ENCODE measurements at places on chromosomes 7 and 10.

- DNase-seq, result no peak
Observed at GRCh38 chr10:131211559-131211958, 100.0 kb downstream of the TCERG1L start.

DNA sequence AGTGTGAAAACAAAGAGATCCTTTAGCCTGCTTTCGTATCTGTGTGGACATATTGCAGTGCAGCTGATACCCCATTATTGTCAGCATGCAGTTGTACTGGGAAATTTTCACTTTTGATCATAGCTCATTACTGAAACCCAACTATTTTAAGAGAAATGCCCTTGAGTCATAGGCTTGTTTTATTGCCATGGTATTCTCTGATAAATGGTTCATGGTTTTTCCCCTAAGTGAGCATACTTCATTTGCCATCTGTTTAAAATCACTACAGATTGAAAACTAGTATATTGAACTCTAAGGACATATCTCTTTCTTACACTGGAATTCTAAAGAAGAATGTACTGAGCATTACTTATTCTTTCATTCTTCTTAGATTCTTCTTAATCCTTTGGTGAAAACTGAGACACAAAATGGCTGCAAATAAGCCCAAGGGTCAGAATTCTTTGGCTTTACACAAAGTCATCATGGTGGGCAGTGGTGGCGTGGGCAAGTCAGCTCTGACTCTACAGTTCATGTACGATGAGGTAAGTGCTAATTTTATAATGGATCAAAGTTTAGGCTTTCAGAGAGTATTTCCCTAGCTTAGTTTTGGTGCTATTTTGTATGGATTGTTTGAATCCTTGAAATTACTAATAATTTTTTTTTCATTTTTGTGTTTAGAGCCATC lies 63.0 kb downstream of the RALA start:
- no peak for DNase-seq

DNA sequence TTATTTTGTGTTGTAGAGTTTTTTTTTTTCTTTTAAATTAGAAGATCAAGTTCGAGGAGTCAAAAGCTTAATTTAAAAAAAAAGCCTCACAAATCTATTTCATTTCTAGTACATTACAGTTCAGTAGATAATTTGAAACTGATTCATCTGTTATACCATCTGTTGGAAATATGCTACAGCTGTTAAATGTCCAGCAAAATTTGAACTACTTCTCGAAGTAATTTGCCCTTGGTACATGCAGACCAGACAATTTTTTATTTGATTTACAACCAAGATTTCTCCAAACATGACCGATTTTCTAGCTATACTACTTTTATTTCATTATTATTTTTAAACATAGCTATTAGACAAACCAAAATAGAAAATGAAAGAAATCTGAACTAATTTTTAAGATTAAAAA lies 647.9 kb downstream of the CNTNAP2 start:
- DNase-seq, result no peak

GRCh38 chr10:62805231-62806099 lies 945 bp downstream of the ADO start:
- peak; percentile 58 for DNase-seq

DNA sequence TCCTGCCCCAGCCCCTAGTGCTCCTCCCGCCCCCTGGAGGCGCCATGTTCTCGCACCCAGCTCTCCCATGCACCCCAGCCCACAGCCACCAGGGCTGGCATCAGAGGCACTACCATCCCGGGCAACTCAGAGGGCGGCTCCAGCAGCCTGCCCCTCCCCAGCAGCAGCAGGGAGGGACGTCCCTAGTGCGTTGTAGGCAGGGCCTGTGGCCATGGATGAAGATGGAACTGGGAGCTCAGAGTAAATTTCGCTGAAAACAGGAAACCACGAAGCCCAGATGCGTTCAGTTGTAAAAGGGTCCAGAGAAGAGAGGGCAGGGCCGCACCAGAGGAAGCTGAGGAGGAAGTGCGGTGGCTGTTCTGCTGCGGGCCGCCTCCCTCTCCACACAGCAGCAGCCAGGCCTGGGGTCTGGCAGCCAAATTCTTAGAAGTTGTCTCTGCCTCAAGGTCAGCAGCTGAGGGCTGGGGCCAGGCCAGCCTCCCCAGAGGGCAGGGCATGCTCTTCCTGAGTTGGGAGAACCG lies 24.6 kb downstream of the VSIR start:
- no peak for DNase-seq

GRCh38 chr7:47479821-47480575 lies 101.9 kb downstream of the TNS3 start:
- no peak for DNase-seq

DNA sequence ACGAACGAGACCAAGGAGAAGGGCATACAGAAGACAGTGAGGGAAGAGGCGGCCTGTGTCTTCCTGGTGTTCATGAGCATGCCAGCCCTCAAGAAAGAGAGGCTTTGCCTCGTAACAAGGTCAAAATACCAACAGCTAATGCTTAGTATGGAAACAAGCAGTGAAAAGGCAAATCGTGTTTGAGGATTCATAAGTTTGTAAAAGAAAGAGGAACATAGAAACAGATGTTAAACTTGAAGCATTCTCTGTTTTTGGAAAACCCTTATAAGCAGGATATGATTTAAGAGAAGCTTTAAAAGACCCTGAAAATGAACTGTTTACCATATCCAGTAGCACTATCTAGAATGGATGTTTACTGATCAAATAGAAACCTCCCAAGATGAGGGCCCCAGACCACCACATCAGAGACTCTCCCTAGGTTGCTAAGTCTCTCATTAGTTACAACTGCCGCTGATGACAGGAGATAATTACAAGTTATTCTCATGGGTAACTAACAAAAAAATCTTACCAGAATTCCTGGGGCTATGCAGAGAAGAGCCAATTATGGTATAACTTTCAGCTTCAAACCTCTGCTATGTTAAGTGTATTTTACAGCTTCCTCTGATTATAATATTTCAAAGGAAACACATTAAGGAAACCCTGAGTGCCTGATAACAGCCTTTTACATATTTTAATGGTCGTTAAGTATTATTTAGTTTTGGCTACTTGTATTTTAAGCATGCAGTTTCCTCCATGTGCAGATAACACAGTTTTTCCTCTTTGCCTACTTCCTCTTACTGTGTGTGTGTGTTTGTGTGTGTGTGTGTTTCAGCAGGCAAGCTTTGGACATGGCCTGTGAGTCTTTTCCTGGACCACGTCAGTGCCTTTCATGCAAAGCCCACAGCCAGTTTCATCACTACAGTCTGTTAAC lies 17.9 kb downstream of the JCAD start:
- DNase-seq, result no peak

GRCh38 chr7:108805808-108806397 lies 236.2 kb downstream of the DNAJB9 start:
- DNase-seq, result peak; percentile 40

- DNase-seq, result no peak
Observed at GRCh38 chr10:31112961-31113360, 81.3 kb upstream of the ZNF438 start.

- no peak for DNase-seq
Observed at GRCh38 chr7:143068446-143068845, 16.3 kb downstream of the OR6V1 start.

DNA sequence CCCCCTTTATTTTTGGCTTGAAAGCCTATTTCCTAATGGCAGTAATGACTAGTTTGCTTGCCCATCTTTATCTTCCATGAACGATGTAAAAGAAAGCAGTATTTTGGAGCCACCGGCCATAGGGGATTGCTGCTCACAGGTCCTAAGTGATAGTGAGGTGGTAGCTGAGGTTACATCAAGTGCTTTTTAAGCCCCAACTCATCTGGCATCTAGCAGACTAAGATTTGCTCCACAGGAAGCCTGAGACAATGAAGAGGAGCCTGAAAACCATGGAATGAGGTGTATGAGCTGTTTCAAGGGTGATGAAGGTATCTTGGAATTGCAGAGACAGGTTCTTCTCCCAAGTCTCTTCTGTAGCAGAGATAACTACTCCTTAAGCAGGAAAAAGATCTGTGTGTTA lies 496.3 kb downstream of the XPNPEP1 start:
- DNase-seq, result no peak

DNA sequence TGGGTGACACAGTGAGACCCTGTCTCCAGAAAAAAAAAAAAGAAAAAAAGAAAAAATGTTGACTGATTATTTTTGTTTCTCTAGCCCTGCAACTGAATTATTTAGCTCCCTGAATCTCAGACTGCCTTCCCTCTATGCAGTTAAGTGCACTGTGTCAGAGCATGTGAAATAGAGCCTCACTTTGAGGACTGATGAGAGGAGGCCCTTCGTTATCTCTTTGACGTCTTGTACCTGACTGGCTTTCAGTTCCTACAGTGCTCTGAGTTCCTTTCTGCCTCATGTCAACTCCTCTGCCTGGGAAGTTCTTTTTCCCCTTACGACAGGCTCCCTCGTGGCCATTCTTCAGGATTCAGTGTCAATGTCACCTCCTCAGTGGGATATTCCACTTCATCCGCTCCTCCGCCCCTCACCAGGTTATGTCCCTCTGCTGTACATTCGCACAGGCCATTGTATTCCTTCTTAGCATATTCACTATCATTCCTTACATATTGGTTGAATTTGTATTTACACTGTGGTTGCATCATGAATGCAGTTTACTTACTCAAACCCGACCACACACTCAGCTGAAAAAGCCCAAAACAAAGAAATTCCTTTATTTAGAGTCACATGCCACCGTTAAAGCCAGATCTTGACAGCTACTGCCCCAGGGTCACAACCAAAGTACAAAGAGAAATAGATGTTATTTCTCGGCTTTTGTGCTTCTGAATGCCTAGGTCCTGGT lies 18.1 kb upstream of the CAMK2G start:
- DNase-seq, result no peak

- no peak for DNase-seq
Observed at GRCh38 chr10:34719328-34719727, 95.8 kb downstream of the PARD3 start.

DNA sequence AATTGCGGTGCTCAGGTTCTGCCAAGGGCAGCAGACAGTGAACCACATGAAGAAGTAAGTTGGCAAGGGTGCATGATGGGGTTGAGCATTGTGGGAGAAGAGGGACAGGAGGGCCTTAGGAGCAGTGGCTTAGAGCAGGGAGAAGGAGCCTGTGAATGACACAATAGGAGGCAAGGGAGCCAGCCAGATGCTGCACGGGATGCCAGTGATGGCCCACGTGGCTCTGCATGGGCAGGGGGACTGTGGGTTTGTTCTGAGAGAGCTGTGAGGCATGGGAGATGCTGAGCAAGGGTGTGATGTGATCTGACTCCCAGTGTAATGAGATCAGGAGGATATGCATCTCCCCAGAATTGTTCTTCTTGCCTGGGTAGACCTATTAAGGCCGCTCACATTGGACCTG lies 60.9 kb downstream of the C10orf90 start:
- no peak for DNase-seq

DNA sequence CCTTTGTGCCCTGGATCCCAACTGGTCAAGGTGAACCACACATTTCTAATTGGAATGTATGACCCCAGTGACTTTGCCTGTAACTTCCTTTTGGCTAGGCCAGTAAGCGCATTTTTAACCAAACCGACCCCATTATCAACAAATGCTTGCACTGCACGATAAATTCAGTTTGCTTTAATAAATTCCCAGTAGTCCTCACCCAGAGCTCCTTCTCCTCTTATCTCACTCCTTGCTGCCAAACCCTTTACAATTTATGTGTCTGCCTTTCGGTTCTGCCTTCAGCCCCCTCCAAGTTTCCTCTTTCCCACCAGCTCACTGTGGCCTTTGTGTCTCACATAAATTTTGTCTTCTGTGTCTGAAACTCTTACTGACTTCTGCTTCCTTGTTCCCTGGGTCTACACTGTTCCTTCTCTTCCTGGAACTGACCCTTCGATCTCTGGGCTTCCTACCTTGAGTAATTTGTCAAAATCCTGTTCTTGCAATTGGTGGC lies 59.0 kb downstream of the TBXAS1 start:
- DNase-seq, result no peak

DNA sequence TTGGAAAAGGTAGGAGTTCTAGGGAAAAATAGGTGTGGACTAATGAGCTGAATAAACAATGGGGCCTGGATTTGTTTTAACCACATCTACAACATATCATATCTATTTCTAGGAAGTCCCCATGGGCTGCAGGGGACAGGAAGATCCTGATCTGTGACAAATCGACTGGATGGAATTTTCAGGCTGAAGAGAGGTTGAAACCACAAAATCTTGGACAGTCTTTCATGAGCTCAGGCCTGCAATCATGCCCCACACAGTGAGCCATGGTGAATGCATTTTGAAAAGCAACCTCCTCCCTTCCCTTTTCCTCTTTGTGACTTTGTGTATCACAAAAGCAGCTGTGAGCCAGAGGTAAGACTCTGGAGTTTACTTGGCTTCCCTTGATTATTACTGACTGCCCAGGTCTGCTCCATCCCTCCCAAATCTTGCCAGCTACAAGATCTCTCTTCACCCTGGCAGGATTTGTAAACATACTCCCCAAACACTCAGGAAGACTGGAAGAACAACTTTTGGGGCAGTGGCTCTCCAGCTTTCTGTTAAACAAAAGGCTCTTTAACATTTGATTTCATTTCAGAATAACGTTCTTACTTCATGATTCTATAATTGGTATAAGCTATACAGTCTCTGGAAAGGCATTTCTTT lies 66.4 kb downstream of the ASAH2B start:
- no peak for DNase-seq

DNA sequence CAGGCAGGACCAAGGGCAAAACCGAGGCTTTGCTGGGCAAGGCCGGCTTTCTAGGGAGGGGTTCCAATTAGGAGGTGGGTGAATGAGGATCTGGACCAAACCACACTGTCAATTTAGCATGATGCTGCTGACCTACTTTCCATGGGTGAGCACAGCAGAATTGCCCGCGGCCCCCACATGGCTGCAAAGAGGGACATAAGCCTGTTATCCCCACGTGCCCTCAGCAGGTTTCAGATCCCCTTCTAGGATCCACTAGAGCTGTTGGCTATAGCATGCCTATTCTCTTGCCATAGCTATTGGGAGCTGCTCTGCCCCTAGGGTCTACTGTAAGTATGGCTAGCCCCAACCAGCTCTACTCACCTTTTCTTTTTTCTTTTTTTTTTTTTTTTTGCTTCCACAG lies 102.8 kb downstream of the COL13A1 start:
- no peak for DNase-seq

GRCh38 chr7:126818393-126819196 lies 434.1 kb downstream of the GRM8 start:
- no peak for DNase-seq

- DNase-seq, result no peak
Observed at GRCh38 chr7:134957005-134957404, 29.3 kb upstream of the AGBL3 start.

- DNase-seq, result peak; percentile 22
Observed at GRCh38 chr10:11472158-11472753, 139.2 kb downstream of the USP6NL start.

DNA sequence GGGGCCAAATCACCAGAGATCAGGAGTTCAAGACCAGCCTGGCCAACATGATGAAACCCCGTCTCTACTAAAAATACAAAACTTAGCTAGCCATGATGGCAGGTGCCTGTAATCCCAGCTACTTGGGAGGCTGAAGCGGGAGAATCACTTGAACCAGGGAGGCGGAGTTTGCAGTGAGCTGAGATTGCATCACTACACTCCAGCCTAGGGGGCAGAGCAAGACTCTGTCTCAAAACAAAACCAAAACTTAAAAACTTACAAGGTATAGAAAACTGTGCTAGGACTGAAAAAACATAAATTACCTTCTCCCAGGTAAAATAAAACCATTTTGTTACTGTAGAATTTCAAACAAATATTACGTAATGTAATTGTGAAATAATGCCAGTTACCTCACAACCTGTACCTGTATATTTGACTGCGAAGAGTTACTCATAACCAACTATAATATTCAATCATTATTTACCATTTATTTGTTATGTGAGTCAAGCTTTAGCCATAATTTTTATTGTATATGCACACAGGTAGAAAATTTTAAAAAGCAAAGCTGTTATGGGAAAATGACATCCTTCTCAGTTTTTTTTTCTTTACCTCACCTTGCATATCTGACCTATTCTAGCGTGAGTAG lies 180.9 kb downstream of the SEMA3A start:
- DNase-seq, result no peak

GRCh38 chr7:134505856-134506255 lies 21.5 kb upstream of the AKR1B10 start:
- no peak for DNase-seq
